IMR-90 (cell line): ENCODE measurements at places on chromosomes 4 and X. TPM values are rescaled to one million over a fixed set of nuclear protein-coding genes. Genes with fewer than 3 reads are reported as not detected.

APEX2 gene
- 3.4 and 4.2 TPM in 2 replicates for total RNA-seq

AASDH gene
- 12.0 and 13.1 TPM in 2 replicates for total RNA-seq

TNIP3 gene
- total RNA-seq = 0.18 and 0.28 TPM in 2 replicates

LPAR4 gene
- total RNA-seq = 0.28 TPM in 1 of 2 replicates, not detected in the other

ITGB1BP2 gene
- 1.7 and 3.0 TPM in 2 replicates for total RNA-seq

GSX2 gene
- not detected in 2 replicates for total RNA-seq

WDR13 gene
- 60.8 and 62.7 TPM in 2 replicates for total RNA-seq

TLR10 gene
- not detected in 2 replicates for total RNA-seq

- peak; percentile 77 for DNase-seq
Measured at GRCh38 chr4:153115322-153116290, 88.6 kb upstream of the TRIM2 start.

DNA sequence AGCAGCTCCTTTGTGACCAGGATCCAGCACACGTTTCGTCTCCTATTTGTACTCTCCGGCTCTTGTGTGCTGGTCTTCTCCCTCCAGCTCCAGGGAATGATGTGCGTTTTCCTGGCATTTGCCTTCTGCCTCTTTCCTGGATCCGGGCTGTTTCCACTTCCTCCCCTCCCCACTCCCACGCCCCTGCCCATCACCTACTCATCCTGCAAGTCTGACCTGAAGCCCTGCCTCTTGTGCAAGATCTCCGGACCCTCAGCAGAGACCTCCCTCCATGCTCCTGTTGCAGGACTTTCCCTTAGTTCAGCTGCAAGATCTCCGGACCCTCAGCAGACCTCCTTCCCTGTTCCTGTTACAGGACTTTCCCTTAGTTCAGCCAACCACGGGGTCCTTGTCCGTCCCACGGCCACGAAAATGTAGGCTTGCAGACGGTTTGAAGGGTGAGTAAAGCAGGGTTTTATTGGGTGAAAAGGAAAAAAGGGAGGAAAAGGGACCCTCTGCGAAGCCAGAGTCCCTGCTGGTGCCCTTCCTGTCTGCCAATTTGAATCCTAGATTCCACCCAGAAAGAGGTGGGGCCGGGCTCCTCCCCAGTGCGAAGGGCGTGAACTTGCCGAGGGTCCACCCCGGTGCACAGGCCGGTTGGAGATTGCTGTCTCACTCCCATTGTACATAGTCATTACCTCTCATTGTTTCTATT lies 74.4 kb upstream of the IRF2 start:
- DNase-seq = no peak

DNA sequence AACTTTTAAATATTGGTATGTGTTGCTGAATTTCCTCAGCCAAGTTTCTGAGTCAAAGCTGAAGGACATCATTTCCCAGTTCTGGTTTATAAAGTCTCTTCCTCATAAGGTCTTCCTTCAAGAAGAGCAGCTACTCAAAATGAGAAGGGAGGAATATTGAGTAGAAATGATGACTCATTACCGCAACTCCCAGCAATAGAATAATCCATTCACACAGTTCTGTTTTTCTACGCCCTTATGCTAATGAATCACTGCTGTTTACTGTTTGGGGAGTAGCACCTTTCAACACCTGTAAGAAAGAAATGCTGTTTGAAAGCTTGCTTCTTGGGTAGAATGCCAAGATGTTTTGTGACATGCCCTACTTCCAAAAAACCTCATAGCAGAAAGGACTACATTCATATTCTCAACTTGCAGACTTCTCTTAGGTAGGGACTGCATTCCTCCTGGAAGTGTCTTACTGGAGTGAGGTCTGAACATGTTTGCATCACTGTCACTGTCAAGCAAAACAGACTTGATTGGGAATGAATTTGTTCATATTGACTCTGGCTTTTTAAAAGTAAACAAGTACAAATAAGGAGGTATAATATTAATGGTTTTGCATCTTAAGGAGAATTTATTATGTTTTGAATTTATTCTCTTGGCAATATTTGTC lies 147.2 kb upstream of the BANK1 start:
- DNase-seq = no peak

DNA sequence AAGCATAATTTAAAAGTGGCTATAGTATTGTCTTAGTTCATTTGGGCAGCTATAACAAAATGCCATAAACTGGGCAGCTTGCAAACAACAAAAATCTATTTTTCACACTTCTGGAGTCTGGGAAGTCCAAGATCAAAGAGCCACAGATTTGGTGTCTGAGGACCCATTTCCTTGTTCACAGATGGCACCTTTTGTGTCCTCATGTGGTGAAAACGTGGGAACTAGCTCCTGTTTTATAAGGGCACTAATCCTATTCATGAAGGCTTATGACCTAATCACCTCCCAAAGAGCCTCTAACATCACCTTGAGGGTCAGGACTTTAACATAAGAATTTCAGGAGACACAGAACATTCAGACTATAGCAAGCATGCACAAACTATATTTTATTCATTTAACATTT lies 126.5 kb upstream of the WDFY3 start:
- no peak for DNase-seq

DNA sequence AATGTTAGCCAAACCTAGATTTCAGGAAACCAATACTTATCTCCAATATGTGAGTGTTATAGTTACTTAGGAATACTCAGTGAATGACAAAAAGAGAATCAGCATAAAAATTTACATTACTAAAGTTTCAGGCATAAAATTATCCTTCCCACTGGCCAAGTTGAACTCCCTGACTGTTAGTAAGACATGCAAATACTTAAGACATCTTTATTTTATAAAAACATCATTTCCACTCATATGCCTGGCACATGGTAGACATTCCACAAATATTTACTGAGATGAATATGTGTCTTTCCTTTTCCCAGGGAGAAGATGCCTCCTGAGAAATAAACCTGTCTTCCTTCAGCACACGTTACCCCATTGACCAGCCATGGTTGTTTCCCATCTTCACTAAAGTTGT lies 7.3 kb downstream of the VEGFD start:
- peak; percentile 25 for DNase-seq

GRCh38 chrX:107940095-107940494 lies 42.1 kb downstream of the TEX13B start:
- DNase-seq = no peak

DNA sequence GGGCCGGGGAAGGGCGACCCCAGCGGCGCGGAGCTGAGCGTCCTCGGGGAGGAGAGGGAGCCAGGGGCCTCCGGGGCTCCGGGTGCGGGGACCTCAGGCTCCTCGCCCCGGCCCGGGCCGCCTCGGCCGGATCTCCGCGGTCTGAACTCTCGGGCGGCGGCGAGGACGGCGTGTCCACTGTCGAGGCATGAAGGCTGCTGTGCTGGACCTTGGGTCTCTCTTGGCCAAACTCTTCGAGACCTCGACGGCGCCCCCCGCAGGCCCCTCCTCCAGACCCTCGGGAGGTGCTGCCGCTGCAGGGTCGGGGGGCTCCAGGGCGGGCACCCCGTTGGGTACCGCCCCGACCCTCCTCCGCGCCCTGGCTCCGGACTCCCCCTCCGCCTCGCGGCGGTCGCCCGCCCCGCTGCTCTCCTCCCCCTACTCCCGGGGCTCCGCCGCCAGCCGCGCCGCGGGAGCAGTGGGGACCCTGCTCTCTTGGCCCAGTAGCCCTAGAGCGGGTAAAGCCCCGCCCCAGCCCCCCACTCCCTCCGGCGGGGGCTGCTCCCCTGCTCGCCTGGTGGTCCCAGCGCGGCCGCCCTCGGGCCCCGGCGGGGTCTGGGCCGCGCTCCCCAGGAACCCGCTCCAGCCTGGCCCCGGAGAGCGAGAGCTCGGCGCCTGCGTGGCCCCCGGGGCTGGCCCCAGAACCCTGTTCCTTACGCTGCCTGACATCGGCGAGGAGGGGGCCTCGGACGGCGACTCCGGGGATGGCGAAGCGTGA lies 564 bp downstream of the FAM149A start:
- no peak for DNase-seq

- no peak for DNase-seq
Measured at GRCh38 chrX:38919202-38919601, 117.9 kb downstream of the MID1IP1 start.
